ENCODE measurements at places on chromosomes 13 and 19. TPM values are rescaled to one million over a fixed set of nuclear protein-coding genes. Genes with fewer than 3 reads are reported as not detected.

DNA sequence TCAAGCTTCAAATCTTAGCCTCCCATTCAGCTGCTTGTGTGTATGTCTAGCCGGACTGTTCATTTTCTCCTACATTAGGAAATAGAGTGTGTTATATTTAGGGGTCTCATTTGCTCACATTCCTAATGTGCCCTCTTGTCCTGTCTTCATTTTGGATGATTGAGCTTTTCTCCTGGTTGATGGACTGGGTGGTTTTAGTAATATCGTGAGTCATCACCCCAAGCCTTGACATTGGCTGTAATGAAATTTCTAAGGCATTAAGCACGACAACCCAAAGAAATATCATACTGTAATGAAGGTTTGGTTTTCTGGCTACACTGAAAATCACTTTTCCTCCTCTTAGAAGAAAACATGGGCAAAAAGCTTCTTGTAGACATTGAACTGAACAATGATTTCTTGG lies 110.7 kb upstream of the WASF3 start:
- DNase-seq = no peak

Gene FBN3
- 53.9 TPM for polyA plus RNA-seq

DNA sequence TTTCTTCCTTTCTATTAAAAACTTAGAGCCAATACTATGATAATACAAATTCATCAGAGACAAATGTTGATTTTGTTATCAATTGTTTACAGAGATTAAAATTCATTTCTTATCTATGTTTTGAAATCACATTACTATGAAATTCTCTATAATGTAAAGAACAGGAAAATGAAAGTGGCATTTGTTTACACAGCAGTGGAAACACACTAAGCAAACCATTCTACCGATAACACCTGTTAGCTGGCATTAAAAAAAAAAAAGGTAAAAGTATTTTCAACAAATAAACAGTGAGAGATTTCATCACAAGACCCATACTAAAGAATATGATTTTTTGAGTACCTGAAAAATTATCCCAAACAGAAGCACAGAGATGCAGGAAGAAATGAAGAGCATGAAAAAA lies 4.8 kb upstream of the CCDC70 start:
- no peak for DNase-seq

GRCh38 chr13:89796196-89796595 lies 1551.3 kb upstream of the MIR17HG start:
- DNase-seq = no peak

- DNase-seq = no peak
These were observed 24.8 kb downstream of the WDR62 start for GRCh38 chr19:36079389-36079945.

- no peak for DNase-seq
These were observed 45.7 kb upstream of the C1QTNF9 start for GRCh38 chr13:24263632-24264031.

Gene ZNF865
- polyA plus RNA-seq = 5.3 TPM

- no peak for DNase-seq
These were observed 3.6 kb downstream of the CEACAM20 start for GRCh38 chr19:44525721-44526430.

DNA sequence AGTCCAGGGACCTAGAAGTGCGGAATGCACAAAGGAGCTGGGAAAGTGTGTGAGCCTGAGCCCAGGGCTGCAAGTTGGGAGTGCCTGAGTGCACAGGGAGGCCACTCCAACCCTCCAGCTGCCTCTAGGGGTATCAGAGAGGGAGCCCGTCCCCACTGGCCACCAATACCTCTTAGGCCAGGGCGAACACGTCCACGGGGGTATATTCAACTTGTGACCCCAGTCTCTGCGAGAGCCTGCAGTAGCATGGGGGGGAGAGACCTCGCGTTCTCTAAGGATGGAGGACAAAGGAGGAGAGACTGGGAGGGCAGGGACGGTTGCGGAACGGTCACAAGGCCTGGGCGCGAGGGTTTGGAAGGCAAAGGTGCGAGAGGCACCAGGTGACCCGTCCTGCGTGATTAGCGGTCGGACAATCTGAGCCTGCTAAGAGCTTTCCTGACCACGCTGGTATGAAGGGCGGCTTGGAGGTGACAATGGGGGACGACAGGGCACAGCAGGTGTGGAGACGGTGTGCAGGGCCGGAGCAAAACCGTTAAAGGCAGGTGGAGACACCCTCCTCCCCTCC lies 676 bp downstream of the CD320 start:
- no peak for DNase-seq

GRCh38 chr13:46925486-46925885 lies 28.6 kb upstream of the HTR2A start:
- no peak for DNase-seq

DNA sequence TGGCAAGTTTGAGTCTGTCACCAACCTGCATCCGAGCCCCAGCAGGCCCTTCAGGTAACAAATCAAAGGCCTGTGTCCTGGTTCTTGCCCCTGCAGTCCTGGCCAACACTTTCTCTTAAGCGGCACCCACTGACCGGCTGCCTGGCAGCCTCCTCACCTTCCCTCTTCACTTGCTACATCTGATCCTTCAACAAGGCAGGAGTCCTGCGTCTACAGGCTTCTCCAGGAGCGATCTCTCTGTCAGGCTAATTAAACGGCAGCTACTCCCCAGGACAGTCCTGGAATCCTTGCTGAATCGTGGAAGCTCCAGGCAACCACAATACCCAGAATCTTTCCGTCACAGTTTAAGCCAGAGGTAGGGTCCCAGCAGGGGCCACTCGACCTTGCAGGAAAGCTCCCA lies 41.1 kb upstream of the GAS6 start:
- DNase-seq = no peak

DNA sequence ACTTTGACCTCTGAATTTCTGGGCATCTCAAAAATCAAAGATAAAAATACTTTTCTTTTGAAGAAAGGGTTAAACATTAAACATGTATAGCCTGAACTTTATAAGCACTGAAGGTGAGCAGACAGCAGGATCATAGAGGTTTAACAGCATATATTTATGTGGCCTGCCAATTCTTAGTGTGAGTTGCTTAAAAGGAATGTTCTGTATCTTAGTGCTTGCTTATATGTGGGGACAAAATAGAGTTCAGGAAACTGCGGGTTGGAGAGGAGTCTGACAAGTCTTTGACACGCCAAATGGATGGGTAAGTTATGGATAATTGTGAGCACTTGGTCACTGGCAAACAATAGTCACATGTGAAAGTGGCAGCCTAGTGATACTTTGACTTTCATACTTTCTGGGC lies 1419.4 kb upstream of the SPRY2 start:
- DNase-seq = no peak

Gene ABHD17A
- 40.2 TPM for polyA plus RNA-seq

DNA sequence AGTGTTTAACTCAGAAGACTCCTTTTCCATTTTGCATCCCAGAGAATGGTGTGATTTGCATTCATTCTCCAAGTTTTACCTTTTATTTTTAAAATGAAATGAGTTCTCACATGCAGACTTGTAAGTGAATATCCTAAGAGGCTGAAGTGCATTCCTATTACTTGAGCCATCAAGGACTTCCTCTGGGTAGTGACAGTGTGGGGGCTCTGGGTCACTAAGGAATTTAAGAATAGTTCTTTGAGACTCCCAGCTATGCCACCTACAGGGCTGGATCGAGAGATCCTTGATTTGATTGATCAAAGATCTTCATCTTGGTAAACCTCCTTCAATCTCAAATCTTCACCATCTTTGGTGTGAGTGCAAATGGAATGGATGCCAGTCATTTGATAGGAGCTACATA lies 36.3 kb upstream of the SLC10A2 start:
- peak; percentile 3 for DNase-seq

GRCh38 chr19:30393046-30393445 lies 20.9 kb downstream of the ZNF536 start:
- DNase-seq = no peak

Gene C13orf42
- polyA plus RNA-seq = not detected

DNA sequence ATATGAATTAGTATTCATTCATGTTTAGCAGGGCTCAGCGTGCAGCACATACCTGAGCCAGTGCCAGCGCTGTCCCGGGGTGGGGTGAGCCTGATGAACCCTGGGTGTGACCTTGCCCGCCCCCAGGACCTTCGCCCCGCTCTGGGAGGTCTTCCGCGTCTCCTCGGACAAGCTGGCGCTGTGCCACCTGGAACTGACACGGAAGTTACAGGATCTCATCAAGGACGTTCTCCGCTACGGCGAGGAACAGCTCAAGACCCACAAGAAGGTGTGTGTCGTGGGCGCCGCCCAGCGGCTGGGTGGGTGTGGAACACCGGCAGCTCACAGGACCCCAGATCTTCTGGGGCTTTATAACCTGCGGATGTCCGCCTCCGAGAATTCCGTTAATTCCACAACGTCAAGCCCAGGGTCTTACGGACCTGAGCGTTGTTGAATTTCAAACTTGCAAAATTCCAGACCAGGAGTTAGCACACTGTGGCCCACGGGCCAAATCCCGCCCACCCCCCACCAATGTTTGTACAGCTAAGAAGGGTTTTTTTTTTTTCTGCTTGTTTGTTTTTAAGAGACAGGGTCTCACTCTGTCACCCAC lies 15.4 kb downstream of the FCHO1 start:
- peak; percentile 37 for DNase-seq

DNA sequence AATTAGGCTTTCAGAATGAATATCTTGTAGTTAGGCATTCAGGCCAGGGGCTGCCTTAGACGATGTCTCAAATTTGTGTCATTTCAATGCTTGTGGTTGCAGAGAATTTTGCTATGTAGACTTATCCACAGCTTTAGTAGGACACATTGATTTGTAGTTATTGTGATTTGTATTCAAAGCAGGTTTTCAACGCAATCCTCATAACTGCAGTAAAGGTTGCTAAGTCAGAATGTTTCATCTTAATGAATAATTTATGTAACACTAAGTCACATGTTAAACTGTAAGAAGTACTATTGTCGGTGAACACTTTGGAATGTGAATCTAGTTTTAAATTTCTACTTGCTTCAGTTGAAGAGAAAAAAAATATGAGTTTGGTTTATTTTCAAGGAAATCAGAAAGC lies 1117.2 kb upstream of the SPRY2 start:
- DNase-seq = no peak

- no peak for DNase-seq
These were observed 20.1 kb upstream of the SLC39A3 start for GRCh38 chr19:2759965-2760364.

Gene GFY
- polyA plus RNA-seq = not detected

DNA sequence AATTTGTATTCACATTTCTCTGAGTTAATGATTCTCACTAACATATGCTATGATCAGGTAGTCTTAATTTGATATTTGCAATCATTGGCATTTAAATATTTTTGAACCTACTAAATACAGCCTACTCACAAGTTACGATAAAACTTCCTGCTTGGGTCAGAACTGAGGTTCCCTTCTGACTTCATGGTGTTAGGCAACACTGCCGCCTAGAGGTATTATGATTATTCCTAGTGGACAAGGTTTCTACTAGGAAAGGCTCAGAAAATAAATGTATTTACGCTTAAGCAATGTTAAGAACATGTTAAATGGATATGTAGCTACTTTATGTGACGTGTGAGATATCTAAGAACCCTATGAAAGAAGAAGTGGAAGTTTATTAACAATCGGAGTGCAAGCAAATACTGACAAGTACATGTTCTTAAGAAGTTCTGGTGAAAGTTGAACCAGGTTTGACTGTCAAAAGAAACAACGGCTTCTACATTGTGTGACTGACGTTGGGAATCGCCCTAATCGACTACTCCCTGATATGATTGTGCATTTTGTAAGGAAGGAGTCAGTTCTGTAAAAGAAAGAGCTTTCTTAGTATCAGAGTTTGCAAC lies 1395.8 kb downstream of the SLITRK5 start:
- peak; percentile 49 for DNase-seq

Gene RFPL4A
- polyA plus RNA-seq = not detected

Gene BTBD2
- polyA plus RNA-seq = 92.7 TPM

DNA sequence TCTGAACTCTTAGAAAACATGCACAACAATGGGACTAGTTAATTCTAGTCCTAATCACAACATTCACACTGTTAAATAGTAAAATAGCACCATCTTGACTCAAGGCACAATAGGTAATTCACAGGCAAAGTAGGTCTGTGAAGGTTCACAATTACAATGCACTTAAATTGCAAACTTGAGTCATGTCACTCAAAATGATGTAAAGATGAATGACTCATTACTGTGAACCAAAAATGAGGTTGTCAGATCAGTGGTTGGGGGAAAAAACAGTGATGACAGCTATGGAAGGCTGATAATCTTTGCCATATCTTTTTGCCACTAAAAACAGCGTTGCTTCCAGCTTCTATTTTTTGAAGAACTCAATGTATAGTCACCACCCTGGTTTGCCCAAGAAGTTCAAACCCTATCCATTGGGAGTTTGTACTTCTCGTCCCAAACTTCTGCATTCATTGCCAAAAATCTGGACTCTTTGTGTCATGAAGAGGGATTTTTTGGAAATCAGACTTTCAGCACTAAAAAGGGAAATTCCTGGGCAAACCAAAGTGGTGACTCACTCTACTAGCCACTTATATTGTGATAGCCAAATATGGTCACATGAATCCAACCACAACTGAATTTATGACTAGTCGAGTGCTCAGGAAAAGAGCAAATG lies 200.9 kb upstream of the TMTC4 start:
- no peak for DNase-seq

Gene ZNF540
- 7.1 TPM for polyA plus RNA-seq

- no peak for DNase-seq
These were observed 32.1 kb downstream of the RBM26 start for GRCh38 chr13:79373916-79374315.

DNA sequence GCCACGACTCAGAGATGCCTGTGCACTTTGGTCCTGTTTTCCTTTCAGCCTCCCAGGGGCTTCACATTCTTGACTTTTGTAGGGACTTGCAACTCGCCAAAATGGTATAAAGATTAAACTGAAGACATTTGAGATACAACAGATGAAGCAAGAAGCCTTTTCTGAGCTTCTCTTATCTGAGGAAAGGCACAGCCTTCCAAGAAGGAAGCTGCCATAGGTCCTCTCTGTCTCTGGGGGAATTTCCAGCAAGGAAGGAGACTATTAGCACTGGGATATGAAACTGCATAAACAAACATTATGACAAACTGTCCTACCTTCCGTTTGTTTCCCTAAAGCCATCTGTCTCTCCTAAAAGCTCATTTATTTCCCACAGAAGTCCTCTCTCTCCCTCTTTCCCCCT lies 39.3 kb downstream of the TGDS start:
- no peak for DNase-seq

DNA sequence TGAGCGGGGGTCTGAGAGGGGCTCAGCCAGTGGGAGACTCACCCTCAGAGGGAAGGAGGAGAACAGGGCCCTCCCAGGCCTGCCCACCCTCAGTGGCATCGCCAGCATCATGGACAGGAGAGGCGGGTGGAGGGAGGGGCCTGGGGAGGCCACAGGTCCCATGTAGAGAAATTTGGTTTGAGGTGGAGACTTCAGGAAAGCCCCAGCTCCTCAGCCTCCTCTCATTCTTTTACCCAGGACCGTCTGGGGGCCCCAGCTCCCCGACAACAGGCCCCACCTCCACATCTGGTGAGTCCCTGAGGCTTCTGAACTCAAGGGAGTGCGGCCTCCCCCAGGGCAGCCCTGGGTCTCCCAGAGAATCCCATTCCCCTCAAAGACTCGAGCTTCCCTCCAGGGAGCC lies 3.1 kb downstream of the LILRB1 start:
- no peak for DNase-seq

- DNase-seq = no peak
These were observed 108.4 kb upstream of the NBEA start for GRCh38 chr13:34833562-34834182.

- DNase-seq = no peak
These were observed 17.9 kb downstream of the ZNF700 start for GRCh38 chr19:11942843-11943108.

All from right lung (tissue), 10 donors.